ENCODE measurements at places on chromosomes 5 and 9.
A peak's percentile ranks its signal among the peaks of the same experiment; 100 is the strongest.

- DNase-seq = peak; percentile 83
Observed at GRCh38 chr5:141040771-141041426, 10.3 kb upstream of the PCDHB1 start.

DNA sequence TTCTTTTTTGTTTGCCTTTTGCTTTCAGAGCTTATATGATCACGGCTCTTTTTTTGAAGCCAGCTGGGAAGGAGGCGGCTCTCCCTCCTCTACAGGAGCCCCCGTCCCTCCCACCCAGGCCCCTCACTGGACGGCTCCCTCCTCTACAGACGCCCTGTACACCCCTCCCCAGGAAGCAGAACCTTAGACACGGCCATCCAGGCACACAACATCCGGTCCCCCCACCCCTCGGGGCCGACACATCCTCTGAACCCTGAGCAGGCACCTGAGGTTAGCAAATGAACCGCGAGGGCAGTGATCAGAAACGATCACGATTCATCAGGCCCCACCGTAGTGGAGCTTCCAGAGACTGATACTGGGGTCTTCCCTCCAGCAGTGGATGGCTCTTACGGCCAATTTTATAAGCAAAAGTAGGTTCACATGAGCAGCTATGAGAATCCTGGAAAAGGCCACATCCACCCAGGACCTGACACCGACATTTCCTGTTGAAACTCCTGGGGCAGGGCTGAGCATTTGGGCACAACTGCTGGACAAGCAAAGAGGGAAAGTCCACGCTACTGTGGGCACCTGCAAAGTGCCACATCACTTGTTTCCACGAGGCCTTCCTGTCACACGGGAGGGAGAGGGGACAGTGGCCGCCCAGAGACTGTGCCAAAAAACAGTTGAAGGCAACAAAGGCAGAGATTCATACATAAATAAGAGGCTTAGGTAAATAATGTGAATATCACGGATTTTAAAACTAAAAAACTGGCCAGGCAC is 78.9 kb downstream of the SEMA4D start:
- no peak for DNase-seq

GRCh38 chr5:96538808-96539250 is 105.8 kb upstream of the PCSK1 start:
- DNase-seq = no peak

- peak; percentile 62 for DNase-seq
Observed at GRCh38 chr9:129610473-129611306, 10.2 kb downstream of the C9orf50 start.

DNA sequence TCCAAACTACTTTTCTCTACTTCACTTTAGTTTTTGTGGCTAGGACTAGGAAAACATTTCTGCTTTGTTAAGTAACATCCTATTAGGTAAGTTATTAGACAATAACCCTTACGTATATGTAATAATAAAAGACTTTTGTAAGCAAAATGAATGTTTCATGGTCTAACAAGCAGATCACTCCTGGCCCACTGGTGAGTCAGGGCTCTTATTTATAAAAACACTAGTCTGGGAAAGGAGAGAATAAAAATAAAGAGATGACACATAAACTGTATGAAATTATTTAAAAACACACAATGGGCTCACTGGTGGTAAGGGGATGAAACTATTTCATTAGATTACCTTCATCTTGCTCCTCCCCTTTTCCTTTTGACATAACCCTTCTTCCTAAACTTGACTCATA is 2212.2 kb upstream of the ACO1 start:
- DNase-seq = peak; percentile 60

DNA sequence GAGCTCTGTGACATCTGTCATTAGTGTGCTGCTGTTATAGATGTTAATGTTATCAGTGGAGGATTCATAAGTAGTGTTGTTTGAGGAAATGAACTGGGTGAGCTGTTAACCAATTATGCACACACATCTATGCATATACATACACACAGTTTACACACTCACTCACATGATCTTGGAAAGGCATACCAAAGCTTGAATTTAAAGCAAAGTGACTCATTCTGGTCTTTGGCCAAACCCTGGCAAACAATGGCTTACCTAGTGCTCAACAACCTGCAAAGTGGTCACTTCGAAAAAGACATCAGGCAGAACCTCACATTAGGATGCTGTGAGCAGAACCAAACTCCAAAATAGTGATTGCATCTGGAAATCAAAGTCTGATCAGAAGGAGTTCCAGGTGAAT is 1037.3 kb upstream of the CDH6 start:
- no peak for DNase-seq

DNA sequence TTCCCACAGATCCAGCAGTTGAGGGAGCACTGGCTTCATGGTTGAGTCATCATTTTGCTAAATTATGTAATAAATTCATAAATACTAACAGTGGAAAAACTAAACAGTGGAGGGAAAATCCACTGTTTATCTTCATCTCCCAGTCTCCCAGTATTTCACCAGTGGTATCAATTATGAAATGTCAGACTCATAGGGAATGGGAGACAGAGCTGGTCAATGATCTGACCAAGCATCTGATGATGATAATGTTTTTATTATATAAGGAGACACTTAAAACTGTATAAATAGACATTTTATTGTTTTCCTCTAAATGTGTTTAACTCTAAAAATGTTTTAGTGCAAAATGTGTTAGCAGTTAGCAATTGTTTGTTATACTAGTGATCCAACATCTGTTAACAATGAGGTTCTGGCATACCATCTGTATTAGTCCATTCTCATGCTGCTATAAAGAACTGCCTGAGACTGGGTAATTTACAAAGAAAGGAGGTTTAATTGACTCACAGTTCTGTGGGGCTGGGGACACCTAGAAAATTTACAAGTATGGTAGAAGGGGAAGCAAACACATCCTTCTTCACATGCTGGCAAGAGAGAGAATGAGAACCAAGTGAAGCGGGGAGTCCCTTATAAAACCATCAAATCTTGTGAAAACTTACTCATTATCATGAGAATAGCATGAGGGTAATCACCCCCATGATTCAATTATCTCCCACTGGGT is 11.8 kb upstream of the REEP5 start:
- DNase-seq = no peak

- DNase-seq = no peak
Observed at GRCh38 chr5:139245637-139246339, 47.6 kb upstream of the SIL1 start.

GRCh38 chr9:77810637-77811119 is 162.6 kb upstream of the GNA14 start:
- DNase-seq = no peak

- peak; percentile 92 for DNase-seq
Observed at GRCh38 chr5:139635606-139636206, 12.4 kb upstream of the CXXC5 start.

DNA sequence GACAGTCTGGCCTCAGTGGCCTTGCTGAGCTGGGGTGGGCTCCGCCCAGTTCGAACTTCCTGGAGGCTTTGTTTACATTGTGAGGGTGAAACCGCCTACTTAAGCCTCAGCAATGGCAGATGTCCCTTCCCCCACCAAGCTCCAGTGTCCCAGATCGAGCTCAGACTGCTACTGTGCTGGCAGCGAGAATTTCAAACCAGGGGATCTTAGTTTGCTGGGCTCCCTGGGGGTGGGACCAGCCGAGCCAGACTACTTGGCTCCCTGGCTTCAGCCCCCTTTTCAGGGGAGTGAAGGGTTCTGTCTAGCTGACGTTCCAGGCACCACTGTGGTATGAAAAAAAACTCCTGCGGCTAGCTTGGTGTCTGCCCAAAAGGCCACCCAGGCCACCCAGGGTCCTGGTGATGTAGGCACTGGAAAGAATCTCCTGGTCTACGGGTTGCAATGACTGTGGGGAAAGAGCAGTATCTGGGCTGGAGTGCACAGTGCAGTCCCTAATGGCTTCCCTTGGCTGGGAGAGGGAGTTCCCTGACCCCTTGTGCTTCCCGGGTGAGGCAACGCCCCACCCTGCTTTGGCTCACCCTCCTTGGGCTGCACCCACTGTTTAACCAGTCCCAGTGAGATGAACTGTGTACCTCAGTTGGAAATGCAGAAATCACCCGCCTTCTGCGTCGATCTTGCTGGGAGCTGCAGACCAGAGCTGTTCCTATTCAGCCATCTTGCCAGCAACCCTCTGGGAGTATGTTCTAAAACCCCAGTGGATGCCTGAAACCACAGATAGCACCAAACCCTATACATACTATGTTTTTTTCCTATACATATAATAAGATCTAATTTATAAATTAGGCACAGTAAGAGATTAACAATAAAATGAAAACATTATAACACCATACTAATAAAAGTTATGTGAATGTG is 95.5 kb downstream of the TMEM161B start:
- no peak for DNase-seq

DNA sequence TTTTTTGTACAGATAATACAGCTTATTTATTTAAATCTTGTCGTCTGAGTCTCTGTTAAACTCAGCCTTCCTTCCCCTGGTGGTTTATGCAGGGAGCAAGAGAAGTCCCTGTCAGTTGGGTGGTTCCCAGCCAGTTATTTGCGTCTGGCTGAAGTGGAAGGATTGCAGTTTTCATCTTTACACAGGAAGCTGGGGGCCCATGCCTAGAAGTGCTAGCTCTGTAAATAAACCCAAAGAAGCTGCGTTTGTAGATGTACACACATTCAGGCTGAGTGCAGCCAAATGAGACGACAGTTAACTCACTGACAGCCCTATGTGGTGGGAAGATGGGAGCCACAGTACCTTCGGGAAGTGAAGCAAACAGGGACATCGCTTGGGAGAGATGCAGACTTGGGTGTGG is 122.1 kb downstream of the SAXO1 start:
- no peak for DNase-seq

GRCh38 chr5:68409259-68409658 is 193.7 kb downstream of the PIK3R1 start:
- peak; percentile 11 for DNase-seq

DNA sequence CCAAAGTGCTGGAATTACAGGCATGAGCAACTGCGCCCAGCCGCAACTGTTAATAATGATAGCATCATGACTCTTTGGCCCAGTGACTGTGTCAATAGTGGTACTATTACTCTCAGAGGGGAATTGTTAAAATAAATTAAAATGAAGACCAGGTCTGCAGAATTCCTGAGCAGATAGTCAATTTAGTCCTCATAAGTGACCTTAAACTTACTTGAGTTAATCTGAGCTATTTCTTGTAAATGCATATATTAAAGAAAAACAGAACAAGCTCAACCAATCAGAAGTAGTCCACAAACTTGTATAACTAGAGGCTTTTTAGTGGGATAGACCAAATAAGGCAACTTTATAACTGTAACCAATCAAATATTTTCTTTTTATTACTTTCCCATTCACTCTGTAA is 1.7 kb upstream of the RECK start:
- no peak for DNase-seq

DNA sequence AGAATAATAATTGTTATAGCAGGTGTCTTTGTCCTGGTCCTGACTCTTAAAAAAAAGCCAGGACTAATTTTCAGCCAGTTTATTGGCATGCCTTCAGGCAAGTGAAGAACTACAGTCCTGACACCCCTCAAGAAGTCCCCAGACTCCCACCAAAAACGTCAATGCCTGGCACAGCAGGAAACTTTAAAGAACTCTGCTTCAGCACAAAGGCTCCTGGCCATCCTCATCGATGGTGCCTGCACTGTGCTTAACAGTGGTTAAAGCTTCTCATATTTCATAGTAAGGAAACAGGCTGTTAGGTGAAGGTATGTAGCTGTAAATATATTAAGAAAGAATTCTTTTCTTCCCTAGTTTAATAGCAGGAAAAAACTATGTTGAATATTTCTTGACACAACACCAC is 280.1 kb upstream of the PUM3 start:
- DNase-seq = no peak

DNA sequence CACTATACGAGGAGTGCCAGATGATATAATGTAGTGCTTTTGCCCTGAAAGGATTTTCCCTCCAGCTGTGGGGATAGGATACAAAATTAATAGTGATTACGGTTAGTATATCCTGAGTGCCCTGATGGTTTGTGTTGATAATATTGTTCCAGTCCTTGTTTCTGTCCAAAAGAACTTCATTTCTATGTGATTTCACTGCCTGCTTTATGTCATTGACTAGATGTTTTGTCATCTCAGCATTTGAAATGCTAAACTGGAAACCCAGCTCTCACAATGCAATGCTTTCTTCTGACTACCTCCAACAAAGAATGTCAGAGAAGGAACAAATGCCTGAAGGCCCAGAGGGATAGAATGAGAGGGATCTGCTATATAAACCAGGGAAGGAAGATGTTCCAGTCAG is 177.8 kb downstream of the NIPBL start:
- DNase-seq = no peak

- no peak for DNase-seq
Observed at GRCh38 chr5:167509076-167509475, 782.4 kb upstream of the WWC1 start.

- DNase-seq = no peak
Observed at GRCh38 chr9:98568234-98568908, 140.4 kb downstream of the GABBR2 start.

GRCh38 chr5:96703384-96703920 is 41.3 kb downstream of the CAST start:
- no peak for DNase-seq

- no peak for DNase-seq
Observed at GRCh38 chr5:169411786-169412430, 111.0 kb upstream of the SLIT3 start.

GRCh38 chr9:132942541-132943182 is 1.8 kb downstream of the TSC1 start:
- DNase-seq = no peak

DNA sequence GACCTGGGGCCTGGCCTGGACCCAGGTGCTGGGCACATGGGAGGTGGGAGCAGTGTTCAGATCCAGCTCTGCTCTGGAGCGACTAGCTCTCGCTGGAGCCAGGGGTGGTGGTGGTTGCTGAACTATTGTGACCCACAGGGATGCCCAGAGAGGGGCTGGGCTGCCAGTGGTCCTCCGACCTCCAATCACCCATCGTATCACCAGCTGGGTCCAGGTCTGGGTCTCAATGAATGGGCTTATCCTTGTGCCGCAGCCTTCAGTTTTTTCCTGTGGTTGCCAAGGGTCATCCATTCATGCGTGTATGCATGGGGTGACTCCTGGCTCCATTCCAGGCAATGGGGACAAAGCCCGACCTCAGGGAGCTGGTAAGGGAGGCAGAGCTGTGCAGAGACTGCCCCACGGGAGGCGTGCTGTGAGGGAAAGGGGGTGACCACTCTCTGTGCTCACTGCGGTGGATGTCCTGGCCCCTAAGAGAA is 68.6 kb upstream of the RNF130 start:
- DNase-seq = no peak

- DNase-seq = no peak
Observed at GRCh38 chr5:39420482-39421145, 4.2 kb downstream of the DAB2 start.

DNA sequence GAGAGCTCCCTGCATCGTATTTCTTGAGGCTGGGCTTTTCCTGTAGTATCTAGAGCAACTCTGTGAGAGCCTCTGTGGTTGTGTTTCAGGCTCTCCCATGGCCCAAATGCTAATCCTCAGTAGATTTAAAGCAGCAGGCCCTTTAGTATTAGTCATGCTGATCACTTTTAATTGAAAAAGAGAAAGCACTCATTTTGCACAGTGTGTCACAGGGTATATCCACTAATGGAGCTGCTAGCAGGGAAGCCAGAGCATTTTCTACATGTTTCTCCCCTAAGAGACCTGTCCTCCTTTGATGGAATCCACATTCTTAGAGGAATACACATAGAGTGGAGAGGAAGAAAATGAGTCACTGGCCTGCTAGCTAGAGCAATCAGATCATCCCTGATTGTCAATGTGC is 348.5 kb downstream of the TMEM232 start:
- DNase-seq = no peak

GRCh38 chr5:59597690-59598546 is 295.6 kb downstream of the PDE4D start:
- DNase-seq = peak; percentile 28

Data from ACHN (cell line).